ENCODE measurements at places on chromosomes 2 and 18.
A peak's percentile ranks its signal among the peaks of the same experiment; 100 is the strongest.

GRCh38 chr18:67433971-67434370, 82.5 kb downstream of the DSEL start:
- DNase-seq = no peak

GRCh38 chr2:241417626-241418025, 61.5 kb downstream of the FARP2 start:
- no peak for DNase-seq

DNA sequence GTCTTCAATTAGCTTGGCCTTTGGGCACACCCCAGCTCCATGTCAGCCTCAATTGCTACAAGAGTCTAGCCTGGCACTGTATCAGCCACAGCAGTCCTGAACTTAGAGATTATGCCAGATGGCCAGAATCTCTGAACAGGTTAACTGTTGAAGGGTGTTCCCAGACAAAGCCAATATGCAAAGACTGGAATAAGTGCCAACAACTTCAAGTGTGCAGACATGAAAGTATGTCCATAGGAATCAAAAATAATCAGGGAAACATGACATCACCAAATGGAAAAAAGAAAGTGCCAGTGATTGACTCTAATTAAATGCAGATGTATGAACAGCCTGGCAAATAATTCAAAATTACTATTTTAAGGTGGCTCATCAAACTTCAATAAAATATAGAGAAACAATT, 98.5 kb upstream of the DOCK10 start:
- DNase-seq = no peak

DNA sequence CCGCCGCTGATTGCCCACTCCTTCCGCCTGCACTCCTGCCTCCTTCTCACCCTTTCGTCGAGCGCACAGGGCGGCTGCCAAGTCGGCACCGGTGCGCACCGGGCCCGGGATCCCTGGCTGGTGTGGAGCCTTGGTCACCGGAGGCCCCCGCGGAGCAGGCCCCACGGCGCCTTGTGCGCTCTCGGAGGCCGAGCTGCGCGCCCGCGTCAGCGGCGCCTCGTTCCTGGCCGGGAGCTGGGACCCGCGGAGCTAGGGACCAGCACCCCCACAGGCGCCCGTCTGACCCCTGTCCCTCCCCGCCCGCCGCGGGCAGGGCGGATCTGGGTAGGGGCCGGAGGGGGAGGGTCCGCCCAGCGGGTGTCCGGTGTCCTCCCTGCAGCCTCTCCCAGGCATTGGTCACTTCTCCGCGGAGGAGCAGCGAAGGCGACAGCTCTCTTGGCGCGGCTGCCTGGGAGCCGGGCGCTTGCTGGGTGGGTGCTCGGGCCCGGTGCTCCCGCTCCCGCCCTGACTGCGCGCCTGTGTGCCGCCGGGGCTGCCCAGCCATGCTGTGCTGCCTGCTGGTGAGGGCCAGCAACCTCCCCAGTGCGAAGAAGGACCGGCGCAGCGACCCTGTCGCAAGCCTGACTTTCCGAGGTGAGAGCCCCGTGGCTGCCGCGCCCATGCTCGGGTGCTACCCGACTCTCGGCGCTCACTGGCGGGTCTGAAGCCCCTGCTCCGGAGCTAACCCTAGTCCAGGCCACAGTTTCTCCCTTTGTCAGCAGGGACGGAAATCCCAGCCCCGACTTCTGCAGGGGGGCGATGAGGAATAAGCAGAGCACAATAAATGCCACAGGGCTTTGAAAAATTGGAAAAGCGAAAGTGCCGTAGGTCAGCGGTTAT, 13.2 kb downstream of the DYSF start:
- DNase-seq = no peak

- no peak for DNase-seq
Observed at GRCh38 chr18:48003426-48004349, 73.2 kb upstream of the SMAD2 start.

DNA sequence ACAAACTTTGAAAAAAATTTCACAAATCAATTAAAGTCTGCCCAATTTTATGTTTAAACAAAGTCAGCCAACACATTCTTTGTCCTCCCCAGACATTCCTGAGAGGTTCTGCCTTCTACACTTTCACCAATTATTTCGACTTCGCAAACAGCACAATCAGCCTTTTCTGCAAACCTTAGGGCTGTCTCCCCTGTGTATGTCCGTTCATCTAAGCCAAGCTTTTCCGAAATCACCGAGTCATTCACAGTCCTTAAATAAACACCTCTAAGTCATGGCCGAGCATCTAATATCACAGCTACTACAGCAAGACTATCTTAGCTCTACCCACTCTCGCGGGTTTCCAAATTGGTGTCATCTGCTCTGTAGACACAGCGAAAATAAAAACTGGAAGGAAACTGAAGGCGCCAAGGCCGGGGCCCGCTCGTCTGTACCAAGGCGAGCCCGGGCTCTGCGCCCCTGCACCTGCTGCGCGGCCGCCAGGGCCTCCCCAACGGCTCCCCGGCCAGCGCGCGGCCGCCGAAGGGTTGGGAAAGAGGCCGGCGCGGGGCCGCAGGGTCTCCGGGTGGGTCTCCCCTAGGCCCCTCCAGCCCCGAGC, 730 bp downstream of the ODC1 start:
- no peak for DNase-seq

DNA sequence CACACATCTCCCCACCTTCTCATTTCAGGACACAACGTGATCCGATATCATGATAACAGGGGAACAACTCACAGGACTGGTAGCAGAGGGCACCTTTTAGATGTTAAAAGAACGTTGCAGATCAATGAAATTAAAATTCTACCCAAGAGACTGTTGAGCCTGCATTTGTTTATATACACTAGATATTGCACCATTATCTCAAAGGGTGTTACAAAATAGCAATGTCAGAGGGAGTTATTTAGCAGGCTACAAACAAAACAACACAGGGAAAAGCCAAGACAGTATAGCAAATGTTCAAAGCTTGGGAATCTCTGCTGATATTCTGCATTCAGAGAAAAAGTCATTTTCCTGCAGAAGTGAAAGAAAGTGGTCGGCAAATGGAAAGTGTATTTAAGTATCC, 139.5 kb downstream of the MYO5B start:
- no peak for DNase-seq

GRCh38 chr2:237629188-237629534, 1.8 kb downstream of the LRRFIP1 start:
- no peak for DNase-seq

DNA sequence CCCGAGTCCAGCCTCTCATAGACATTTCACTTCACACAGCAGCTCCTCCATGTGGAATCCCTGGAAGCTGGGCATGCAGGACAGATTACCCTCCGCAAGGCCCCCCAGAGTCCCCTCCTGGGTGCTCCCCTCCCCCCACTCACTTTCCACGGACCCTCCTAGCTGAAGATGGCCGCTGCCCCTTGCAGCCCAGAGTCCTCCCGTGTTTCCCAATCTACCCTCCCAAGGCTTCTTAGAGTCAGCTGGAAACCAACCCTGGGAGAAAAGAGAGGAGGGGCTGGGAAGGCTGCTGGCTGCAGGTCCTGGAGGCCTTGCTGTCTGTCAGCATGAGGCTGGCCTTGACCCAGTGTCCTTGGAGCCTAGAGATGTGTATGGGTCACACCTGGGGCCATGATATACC, 49.0 kb upstream of the HAAO start:
- peak; percentile 8 for DNase-seq

GRCh38 chr2:137023205-137023604, 257.9 kb downstream of the THSD7B start:
- no peak for DNase-seq

- DNase-seq = no peak
Observed at GRCh38 chr18:35422237-35422636, 45.1 kb upstream of the ZNF396 start.

DNA sequence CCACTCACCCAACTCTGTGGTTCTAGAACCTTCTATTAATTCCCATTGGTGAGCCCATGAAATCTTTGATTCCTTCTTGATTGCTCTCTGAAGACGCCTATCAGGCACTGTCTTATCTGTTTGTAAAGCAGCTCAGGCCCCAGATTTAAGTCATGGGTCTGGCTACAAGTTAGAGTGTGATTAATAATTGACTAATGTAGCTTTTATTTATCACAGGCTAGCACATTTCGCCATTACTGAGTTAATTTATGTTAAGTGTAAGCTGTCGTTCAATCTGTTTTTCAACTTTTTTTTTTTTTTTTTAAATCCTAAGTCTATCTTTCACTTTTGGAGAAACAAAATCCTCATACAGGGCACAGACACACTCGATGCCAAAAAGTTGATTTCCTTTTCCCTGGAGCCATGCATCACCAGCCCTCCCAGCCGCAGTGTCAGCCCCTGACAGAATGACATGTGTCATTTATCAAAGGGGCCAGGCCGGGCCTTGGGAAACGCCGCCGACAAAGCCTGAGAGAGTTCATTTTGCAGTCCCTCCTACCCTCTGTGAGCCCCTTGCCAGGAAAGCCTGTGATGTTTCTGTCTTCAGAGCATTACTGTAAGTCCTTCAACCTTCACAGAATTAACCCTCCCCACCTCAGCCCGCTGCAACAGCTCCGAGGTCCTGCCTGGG, 15.8 kb downstream of the TSHZ1 start:
- no peak for DNase-seq

DNA sequence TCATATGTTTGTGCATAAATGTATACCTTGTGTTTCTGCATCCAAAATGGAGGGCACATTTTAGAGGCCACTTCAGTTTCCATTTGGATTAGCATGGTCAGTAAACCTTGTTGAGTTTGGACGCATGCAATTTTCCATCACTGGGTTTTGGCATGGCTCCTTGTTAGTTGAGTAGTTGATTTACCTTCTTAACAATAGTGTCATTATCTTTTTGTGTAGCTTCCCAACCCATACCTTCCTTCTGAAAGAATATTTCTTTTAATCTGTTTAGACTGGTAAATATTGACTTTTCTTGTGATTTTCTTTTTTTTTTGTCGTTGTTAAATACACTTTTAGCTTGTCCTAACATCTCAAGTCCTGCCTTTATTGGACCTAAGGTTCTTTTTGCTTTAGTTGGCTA, 15.5 kb downstream of the RPIA start:
- DNase-seq = no peak

DNA sequence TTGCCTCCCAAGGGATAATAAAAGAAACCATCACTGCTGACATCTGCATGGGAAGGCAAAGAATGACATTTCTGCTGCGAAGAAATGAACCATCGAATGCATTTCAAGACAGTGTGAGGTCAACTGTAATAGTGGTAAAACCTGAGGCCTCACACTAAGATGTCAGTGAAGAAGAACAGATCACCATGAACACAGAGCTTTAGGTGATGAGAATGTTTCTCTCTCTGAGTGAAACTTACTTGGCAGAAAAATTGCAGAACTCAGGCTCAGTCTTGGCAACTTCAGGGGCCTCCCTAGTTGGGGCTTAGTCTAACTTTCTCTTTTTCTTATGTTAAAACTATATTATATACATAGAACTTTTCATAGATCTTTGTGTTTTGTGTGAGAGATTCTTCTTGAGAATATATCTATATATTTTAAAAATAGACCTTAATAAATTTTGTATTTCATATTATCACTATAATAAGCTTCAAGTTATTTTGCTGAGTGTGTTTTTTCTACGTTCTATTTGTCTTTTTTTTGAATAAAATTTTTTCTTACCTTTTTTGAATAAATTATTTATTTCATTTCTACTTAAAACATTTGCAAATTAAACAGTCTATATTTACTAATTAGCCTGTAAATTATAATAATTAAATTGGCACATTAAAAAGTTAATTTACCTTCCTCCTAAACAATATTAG, 427.5 kb upstream of the TRIB2 start:
- no peak for DNase-seq

DNA sequence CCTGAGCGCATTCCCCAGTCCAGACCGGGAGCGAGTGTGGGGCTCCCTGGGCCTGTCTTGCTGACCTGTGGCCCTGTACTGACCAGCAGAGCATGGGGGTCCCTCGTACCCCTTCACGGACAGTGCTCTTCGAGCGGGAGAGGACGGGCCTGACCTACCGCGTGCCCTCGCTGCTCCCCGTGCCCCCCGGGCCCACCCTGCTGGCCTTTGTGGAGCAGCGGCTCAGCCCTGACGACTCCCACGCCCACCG, 5.3 kb downstream of the NEU4 start:
- DNase-seq = no peak

GRCh38 chr2:172928756-172929155, 146.9 kb upstream of the MAP3K20 start:
- no peak for DNase-seq

DNA sequence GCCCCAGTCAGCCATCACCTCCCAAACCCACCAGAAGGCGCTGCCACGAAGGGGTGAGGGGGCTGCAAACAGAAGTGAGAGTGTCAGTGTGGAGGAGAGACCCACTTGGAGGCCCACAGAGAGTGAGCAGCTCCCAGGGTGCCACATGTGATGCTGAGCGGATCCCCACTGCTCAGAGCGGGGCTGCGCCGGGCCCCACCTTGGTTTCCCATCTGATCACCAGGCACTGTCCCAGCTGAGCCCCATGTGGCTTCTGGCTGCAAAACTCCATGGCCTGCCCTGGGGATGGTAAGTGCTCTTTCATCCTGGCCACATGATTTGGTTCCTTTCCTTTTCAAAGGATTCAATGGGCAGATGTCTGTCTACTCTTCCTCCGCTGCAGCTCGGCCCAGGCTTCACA, 23.8 kb downstream of the SNORC start:
- DNase-seq = no peak

DNA sequence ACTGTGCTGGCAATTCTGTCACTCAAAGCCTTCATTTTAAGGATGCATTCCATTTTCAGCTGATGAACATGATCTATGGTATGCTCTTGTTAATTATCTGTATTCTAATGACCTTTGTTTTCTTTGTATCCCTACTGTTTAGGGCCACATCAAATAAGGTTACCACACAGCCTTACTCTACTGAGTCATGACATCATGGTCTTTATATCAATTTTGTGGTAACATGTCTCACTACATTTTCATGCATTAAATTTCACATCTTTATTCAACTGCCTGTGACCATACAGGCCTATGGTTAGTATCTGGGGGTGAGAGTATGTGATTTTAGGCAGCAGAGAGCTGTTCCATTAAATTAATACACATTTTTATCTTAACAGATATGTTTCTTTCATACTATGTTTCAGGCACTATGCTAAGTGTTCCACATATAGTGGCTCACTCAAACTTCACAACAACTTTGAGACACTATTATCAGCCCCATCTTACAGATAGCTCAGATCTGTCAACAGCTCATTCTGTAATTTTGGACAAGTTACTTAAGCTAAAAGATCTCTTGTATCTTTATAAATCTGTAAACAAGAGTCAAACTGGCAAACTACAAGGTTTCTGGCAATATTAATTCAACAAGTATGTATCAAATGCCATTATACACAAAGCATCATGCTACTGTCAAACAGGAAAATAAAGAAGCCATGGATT, 18.0 kb downstream of the LRPPRC start:
- no peak for DNase-seq

- no peak for DNase-seq
Observed at GRCh38 chr2:142165790-142166189, 35.0 kb upstream of the LRP1B start.

- DNase-seq = peak; percentile 58
Observed at GRCh38 chr18:48781163-48781987, 169.4 kb downstream of the SMAD7 start.
